DND-41 (cell line): ENCODE measurements at places on chromosomes 2 and 18.

DNA sequence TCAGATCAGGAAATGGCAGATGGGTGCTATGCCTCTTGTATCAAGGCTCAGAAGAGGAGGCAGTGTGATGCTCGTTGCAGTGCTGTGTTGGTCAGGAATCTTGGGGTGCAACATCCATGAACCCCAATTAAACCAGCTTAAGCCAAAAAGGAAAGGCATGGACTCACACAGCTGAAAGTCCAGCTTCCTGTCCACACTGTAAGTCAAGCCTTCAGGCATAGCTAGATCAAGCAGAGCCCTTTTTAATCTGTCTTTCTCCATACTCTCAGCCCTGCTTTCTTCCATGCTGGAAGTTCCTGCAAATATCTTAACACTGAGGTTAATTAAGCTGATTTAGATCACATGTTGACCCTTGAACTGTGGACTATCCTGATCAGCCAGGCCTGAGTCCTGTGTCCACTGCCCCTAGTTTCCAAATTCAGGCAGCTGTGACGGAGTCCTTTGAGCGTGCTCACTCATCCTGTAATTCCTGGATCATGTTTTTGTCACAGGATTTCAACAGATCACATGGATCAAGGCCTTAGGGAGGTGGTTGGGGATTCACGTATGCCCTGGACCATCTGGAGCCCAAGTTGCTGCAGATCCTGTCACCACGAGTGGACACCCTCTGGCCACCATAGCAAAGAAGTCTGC lies 4.5 kb upstream of the C2orf74 start:
- DNase-seq, result no peak

DNA sequence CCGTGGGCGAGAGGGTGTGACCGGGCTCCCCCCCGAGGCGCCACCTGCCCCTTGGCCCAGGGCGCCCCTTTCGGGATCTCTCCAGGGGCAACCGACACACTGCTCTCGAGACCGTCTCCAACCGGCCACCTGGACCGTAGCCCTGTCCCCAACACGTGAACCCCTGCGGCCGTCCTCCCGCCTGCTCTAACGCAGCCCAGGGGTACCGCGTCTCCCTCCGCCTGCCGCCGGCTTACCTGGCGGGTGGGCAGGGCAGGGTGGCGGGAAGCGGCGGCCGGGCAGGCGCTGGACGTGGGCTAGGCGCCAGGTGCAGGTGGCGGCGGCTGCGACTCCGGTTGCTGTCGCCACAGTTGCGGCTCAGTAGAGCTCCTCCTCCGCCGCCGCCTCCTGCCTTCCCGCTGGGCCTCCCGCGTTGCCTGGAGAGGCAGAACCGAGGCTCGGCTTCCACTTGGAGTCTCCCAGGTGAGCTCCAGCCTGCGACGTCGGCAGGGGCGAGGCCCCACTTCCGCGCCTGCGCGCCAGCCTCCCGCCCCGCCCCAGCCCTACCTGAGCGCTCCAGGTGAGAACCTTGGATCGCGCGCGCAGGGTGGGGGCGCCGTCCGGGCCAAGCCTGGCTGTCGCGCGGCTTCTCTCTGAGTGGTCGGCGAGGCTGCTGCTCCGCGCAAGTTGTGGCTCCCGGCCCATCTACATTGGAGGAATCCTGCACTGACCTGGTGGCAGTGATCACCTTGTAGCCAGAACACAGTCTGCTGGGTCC lies at the start of gene GALNT3:
Gene GALNT3 (minus strand): TSS at position 469 of the 757 bp plus-strand sequence. CDS start 23,547 bp downstream, outside the sequence.
- no peak for DNase-seq

DNA sequence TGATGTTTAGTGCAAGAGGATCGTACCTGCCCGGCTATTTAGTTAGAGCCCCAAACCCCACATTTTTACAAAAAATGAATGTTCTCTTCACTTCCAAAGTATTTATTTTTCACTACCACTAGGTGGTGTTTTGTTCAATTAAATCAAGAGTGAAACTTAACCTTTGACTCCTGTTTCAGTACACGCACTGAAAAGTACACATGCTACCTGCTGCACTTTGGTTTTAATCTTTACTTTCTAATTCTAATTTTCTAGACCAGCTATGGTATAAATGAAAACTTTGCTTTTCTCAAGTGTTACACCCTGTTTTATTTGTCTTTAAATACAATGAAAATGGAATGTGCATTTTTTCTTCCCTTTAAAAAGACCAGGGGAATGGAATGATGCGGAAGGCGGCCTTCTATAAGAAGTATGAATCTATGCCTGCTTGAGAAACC lies 31.4 kb upstream of the CHN1 start:
- no peak for DNase-seq

GRCh38 chr2:84427235-84428138 lies 31.6 kb downstream of the SUCLG1 start:
- DNase-seq, result no peak

GRCh38 chr2:103161456-103162289 lies 399.8 kb downstream of the TMEM182 start:
- DNase-seq, result peak; percentile 21

- DNase-seq, result no peak
Observed at GRCh38 chr2:225182126-225182525, 139.9 kb upstream of the DOCK10 start.

- no peak for DNase-seq
Observed at GRCh38 chr18:9106800-9107584, 4.5 kb downstream of the NDUFV2 start.

- DNase-seq, result no peak
Observed at GRCh38 chr18:58400331-58400870, 228.5 kb downstream of the ALPK2 start.

- no peak for DNase-seq
Observed at GRCh38 chr2:240463866-240464481, 28.5 kb downstream of the GPC1 start.

DNA sequence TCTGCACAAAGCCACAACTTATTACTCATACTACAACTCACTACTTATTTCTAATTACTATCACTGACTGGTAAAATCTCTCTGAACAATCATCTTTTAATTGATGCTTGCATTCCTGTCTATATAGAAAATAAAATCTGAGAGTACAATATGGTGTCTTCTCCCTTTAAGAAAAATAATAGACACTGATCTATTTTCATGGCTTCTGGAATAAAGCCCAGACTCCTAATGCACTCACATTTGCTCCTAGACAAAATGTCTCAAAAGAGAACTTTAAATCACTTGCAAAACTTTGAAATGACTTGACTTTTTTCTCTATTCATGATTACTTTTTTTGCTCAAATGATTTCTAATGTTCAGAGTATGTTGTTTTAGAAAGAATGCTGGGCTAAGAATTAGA lies 28.7 kb downstream of the ESCO1 start:
- no peak for DNase-seq

GRCh38 chr18:36412778-36413177 lies 115.3 kb downstream of the FHOD3 start:
- no peak for DNase-seq

- peak; percentile 62 for DNase-seq
Observed at GRCh38 chr2:230160112-230160660, 59.6 kb downstream of the SP110 start.

DNA sequence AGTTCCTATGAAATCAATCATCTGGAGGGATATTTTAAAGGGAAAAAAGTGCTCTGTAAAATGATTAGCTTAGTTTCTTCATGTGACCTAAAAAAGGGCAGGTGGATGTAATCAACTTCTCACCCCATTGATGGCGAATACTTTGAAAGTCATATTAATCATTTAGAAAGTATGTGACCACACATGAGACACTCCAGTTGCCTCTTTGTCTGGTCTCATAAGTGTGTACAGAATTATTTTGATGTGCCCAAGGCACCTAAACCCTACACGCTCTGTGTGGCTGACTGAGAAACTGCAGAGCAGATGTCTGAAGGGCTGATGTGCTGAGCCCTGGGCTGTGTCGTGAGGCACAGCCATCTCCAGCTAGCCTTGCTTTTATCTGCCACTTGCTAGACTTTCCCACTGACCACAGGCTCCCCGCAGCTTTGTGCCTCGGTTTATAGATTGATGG lies 26.9 kb downstream of the SGPP2 start:
- no peak for DNase-seq

- DNase-seq, result no peak
Observed at GRCh38 chr2:38806733-38807059, 28.7 kb downstream of the GEMIN6 start.

GRCh38 chr2:122636097-122636496 lies 880.6 kb downstream of the TSN start:
- no peak for DNase-seq

DNA sequence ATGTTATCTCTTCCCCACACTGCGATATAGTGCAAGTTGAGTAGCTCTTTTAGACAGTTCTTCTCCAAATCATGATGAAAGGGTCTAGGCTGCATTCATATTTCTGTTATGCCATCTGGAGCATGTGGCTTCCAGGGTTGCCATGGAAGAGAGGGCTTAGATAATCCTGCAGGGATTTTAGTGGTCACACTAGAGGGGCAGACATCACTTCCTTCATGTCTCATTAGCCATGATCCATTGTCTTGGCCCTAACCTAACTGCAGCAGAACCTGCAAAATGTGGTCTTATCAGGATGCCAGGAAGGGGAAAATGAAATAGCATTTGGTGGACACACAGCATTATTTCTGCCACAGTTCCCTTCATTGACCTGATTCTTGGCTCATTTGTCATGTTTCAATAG lies 83.1 kb downstream of the ADAM23 start:
- DNase-seq, result no peak

DNA sequence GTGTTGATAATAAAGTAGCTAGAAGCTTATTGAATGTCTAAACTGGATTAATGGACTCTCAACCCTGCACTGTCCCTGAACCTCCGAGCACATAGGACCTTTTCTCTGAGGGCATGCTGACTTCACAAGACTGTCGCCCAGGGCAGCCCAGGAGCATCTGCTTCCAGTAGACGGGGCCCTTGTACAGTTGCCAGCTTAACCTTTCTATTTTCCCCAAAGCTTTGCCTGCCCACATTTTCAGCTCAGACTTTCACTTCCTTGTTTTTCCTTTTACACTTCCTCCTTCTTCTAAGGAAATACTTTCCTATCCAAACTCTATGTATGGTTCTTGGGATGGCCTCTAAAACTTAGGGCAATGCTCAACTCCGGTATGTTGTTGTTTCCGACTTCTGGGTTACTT lies 1.3 kb downstream of the VWA3B start:
- no peak for DNase-seq

DNA sequence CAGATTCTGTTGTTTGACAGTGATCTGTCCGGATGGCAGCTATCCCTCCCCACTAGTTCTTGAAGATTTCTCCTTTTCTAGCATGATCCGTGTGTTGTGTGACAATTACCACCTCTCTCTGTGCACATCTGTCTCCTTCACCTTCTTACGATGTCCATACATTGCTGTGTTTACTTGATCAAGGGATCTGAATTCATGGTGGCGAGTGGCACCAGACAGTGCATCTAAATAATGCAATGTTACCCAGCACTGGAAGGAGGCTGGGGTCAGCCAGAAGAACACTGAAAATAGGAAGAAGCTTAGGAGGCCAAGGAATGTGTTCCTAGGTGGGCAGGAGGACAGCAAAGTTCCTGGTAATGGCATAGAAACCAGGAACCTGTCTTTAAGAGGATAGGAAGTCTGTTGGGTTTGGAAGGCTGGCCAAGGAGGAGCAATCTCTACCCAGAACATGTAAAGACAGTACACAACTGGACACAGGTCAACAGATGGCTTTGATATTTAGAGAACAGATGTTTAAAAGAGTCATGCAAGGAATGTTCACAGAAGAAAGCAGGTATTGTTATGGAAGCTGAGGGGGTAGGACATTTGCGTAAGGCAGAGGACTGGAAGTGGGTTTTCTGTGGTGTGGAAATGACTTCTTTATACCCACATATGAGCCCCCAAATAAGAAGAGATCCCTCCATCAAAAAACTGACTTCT lies 126.4 kb downstream of the HRH4 start:
- no peak for DNase-seq
